IPS DF 19.7 (cell line): ENCODE measurements at places on chromosomes 11 and 22.

GRCh38 chr11:50155508-50155907, 122.8 kb downstream of the OR4C45 start:
- DNase-seq: no peak

- no peak for DNase-seq
These were observed 66.0 kb upstream of the KIRREL3 start for GRCh38 chr11:127066401-127067090.

DNA sequence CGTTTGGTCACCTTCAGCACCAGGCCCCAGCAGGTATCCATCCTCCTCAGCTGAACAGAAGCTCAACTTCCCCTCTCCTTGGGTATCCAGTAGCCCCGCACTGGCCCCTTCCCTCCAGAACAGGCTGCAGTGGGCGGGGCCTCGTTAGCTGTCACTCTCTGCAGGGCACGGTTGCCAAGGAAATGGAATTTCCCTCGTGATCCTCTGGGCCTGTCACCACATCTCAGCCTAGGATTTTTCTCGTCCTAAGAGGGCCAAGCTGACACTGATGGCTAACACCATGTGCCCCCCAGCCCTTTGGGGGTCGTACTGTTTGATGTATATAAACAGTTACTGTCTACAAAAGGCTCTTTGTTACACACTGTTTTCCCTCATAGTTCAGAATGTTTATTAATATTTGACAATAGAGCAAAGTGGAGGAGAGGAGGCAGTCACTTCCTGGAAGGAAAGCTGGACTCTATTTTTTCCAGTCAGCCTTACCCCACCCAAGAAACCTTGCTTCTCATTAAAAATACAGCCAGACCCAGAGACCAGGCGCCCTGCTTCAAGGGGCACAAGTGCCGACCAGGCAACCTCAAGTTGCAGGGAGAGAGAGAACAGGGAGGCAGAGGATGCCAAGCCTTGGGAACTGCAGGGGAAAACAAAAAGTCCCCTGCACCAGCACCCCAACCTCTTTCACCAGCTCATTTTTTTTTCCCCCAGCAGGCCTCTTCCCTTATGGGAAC, 44.5 kb downstream of the FEZ1 start:
- no peak for DNase-seq

GRCh38 chr11:128498721-128499245, 88.6 kb downstream of the ETS1 start:
- DNase-seq: no peak

- DNase-seq: no peak
These were observed 22.5 kb upstream of the RBX1 start for GRCh38 chr22:40928657-40929056.

- DNase-seq: no peak
These were observed 153.0 kb upstream of the PITPNB start for GRCh38 chr22:28072066-28072465.

DNA sequence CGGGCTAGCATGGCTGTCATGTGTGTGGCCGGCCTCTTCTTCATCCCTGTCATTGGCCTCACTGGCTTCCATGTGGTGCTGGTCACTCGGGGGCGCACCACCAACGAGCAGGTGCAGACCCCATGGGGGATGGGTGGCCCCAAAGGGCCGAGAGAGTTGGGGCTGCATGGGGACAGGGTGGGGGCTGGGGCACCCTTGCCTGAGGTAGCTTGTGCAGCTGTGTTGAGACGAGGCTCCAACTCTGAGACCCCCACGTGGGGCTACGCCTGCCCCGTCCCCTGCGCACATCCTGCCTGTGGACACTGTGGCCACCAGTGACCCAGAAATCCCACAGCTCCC, 8.5 kb downstream of the ZDHHC8 start:
- no peak for DNase-seq

- no peak for DNase-seq
These were observed 2.1 kb upstream of the MTFP1 start for GRCh38 chr22:30423301-30423958.

DNA sequence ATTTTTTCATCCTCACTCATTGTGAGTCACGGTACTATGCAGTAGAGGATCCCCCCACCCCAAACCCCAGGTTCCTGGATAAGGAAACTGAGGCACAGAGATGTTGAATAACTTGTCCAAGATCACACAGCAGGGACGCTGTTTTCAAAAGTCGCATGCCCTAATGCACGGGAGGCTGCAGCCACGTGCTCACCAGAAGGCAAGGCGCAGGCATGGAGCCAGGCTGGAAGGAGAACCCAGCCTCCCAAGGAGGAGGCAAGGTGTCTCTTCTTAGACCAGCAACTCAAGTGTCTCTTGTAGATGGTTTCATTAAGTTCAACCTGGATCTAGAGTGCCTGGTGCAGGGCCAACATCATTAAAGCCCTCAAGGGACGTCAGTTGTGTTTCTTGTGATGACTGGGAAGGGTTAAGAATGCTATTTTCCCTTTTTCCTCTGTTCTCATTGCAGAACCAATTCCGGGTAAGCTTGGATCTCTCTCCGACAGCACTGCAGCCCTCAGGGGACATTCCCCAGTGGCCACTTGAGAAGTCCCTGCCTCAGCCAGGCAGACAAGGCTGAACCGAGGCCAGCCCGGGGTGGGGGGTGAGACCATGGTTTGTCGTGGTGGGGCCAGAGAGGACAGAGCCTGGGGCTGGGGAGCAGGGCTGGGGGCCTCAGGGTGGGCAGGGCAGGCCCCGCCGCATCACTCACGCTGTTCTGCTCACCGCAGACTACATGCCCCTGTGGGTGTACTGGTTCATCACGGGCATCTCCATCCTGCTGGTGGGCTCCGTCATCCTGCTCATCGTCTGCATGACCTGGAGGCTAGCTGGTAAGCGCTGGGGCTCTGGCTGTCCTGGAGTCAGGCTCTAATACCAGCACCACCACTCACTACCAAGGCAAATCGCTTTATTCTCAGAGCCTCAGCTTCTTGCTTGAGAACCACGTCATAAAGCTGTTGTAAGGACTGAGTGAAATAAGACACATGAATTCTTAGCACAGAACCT, 15.7 kb downstream of the TMEM121B start:
- no peak for DNase-seq

DNA sequence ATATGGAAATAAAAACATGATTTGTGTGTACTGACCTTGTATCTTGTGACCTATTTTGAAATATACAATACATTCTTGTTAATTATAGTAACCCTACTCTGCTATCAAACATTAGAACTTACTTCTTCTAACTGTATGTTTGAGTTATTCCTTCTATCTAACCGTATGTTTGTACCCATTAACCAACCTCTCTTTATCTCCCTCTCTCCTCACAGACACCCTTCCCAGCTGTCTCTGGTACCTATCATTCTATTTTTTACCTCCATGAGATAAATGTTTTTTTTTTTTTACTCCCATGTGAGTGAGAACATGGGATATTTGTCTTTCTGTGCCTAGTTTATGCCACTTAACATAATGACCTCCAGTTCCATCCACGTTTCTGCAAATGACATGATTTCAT, 128.7 kb downstream of the DDX10 start:
- DNase-seq: no peak

- DNase-seq: no peak
These were observed 748.5 kb downstream of the BRD1 start for GRCh38 chr22:49079027-49079725.

GRCh38 chr11:37072538-37073055, 474.6 kb upstream of the RAG2 start:
- DNase-seq: no peak

DNA sequence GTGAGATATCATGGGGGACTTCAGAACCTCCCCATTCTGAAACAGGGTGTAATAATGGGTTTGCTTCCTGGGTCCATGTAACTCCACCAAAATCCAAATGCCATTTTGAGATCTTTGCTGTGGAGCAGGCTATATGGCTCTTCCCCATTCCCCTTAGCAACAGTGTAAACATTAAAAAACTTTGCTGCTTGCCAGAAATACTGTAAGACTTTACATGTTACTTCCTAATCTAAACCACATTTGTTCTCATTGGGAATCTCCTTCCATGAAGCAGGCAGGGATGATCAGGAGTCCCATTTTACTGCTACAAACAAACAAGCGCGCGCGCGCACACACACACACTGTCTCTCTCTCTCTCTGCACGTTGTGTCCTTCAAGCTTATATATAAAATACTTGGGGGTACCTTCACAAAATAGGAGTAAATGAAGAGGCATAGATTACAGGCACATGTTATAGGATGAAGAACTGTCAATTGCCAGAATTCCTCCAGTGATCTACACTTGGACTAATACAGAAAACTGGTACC, 86.5 kb downstream of the ANO3 start:
- DNase-seq: no peak

- DNase-seq: no peak
These were observed 217.0 kb upstream of the ZBED5 start for GRCh38 chr11:11074686-11075335.

GRCh38 chr11:65609229-65609628, 4.8 kb downstream of the MAP3K11 start:
- DNase-seq: no peak

GRCh38 chr11:35142481-35143075, 3.6 kb downstream of the CD44 start:
- DNase-seq: no peak

DNA sequence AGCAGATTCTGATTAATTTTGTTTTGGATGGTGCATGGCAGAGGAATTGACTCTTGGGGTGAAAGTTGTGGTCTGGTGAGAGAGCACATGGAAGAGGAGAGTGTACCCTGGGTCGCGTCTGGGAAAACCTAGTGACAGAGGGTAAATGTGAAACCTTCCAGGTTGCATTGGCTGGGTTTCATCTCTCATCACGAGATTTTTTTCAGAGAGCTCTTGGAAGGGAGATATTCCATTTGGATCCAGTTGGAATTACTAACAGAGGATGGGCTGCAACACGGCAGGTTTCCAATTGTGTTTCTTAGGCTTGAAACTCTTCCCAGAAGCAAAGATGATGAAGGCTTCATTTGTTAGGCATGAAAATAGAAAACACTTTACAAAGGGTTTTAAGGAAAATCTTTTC, 109.7 kb upstream of the MTMR2 start:
- no peak for DNase-seq

DNA sequence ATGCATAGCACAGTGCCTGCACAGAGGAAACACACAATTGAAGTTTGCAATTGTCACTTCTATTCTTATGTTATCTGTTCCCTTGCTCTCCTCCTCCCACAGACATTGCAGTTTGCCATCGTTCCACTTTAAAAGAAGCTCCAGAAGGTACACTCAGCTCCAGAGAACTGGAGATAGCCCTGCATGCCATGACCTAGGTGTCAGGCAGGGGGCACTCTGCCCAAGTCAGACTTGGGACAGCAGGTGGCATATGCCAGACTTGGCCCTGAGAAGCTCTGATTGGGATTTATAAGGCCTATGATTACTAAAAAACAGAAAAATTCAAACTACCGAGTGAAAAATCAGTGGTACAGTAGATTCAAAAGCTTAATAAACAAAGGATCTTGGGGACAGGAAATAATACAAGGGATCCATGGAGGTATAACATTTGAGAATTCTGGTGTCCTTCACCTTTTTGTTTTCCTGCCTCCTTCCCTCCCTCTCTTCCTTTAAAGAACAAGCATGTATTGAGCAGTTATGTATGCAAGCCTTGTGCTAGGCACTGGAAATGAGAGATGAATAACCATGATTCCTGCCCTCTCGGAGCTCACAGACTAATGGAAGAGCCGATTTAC, 40.0 kb downstream of the TENM4 start:
- no peak for DNase-seq

GRCh38 chr11:71991494-71991893, 7.2 kb upstream of the IL18BP start:
- DNase-seq: no peak

DNA sequence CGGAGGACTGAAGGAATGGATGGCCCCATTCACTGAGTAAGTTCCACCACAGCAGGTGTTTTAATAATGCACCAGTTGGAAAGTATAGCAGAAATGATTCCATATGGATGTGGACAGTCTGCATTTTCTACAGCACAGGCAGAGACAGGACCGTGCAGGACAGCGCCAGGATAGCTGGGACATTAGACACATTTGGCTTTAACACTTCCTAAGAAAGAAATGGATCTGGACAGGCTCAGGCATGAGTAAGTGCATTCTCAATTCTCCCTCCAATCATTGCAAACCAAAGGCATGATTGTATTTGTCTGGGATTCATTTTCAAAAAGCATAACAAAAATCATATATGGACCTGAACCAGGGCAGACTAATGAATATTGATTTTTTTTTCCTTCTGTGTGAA, 233.0 kb upstream of the POU2AF2 start:
- DNase-seq: no peak

GRCh38 chr11:78350091-78350645, 67.5 kb downstream of the GAB2 start:
- DNase-seq: no peak

DNA sequence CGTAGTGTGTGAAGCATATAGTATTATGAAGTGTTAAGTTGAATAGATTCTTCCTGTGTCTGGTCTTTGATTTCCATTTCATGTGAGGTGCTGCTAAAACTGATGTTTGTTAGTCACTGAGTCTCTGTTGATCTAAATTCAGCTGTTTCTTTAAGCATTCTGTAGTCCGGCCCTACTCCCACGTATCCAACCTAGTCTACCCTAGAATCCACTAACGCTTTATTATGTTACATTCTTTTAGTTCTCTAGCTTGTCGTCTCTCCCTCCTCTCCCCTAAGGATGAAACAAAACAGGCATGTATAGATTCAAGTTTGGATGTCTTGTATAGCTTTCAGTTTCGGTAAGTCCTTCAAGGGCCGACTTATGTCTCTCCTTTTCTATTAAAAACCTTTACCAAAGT, 4.1 kb downstream of the WEE1 start:
- DNase-seq: no peak

GRCh38 chr11:12827929-12828812, 153.9 kb downstream of the TEAD1 start:
- DNase-seq: peak; percentile 40

- DNase-seq: no peak
These were observed 3.2 kb upstream of the MRPL23 start for GRCh38 chr11:1943977-1944376.

GRCh38 chr22:41271787-41272186, 14.2 kb downstream of the RANGAP1 start:
- no peak for DNase-seq

- DNase-seq: no peak
These were observed 98.8 kb downstream of the MPPED2 start for GRCh38 chr11:30487200-30487898.

DNA sequence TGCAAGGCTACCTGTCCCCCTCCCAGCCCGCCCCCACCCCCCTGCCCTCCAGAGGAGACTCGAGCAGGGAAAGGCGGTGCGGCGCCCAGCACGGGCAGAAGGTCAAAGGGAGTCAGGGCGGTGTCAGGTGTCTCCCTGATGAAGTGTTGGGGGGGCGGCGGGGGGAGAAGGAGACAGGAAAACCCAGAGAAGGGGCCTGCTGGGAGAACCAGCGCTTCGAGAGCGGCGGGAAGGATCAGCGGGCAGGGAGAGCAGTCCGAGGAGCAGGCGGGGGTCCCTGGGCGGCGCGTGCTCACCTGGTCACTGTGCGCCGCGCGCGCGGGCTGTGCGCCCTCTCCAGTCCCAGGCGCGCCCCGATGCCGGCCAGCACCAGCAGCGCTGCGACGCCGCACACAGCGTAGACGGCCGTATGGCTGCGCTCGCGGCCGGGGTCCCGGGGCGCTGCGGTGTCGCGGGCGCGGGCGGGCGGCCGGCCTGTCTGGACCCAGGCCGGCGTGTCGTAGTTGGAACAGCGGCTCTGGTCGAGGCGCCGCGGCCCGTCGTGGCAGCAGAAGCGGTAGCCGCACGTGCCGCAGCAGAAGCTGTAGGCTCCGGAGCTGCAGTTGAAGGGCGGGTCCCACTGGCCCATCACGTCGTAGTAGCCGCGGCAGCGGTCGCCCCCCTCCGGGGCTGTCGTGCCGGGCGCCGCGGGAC, 886 bp downstream of the SHISA8 start:
- no peak for DNase-seq

GRCh38 chr22:33923660-33924246, 3.5 kb upstream of the LARGE1 start:
- no peak for DNase-seq
